Dorsolateral prefrontal cortex (tissue), 122 donors: ENCODE measurements at places on chromosomes 6 and 20. TPM values are rescaled to one million over a fixed set of nuclear protein-coding genes. Genes with fewer than 3 reads are reported as not detected.

CTCFL gene
- total RNA-seq: not detected

BMP2 gene
- 2.5 TPM for total RNA-seq

MAP3K4 gene
- total RNA-seq: 89.7 TPM

EDN3 gene
- total RNA-seq: 2.1 TPM

CGAS gene
- 1.3 TPM for total RNA-seq

SCUBE3 gene
- total RNA-seq: 0.21 TPM

C6orf132 gene
- not detected for total RNA-seq

IL20RA gene
- 1.6 TPM for total RNA-seq

PACRG gene
- total RNA-seq: 14.3 TPM

TMEM217 gene
- total RNA-seq: 1.8 TPM

OVOL2 gene
- total RNA-seq: 2.6 TPM
